ENCODE measurements at places on chromosomes 11 and 22. TPM values are rescaled to one million over a fixed set of nuclear protein-coding genes. Genes with fewer than 3 reads are reported as not detected.

DNA sequence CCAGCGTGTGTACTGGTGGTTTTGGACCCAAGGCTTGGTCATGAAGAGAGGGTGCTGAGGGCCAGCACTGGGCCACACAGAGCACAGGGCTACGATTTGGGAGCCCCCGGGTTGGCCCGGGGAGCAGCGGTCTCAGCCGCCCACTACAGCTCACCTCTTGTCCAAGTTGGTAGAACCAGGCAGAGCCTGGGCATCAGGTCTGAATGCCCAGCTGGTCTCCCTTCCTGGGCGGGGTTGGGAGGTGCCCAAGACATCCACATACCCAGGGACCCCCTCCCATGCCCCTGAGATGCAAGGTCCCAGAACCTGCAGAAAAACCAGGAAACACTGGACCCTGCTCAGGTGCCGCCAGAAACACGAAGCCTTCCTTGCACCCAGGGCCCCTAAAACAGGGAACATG lies 18.0 kb downstream of the CELSR1 start:
- H3K27me3 ChIP-seq, result no peaks in the 10 kb centered on the region
- no peak for DNase-seq
- H3K27ac ChIP-seq, result no peak overlapping the region
- H3K4me3 ChIP-seq, result no peak overlapping the region
- H3K4me1 ChIP-seq, result no peaks in the 10 kb centered on the region
- no peaks in the 10 kb centered on the region for H3K36me3 ChIP-seq

DNA sequence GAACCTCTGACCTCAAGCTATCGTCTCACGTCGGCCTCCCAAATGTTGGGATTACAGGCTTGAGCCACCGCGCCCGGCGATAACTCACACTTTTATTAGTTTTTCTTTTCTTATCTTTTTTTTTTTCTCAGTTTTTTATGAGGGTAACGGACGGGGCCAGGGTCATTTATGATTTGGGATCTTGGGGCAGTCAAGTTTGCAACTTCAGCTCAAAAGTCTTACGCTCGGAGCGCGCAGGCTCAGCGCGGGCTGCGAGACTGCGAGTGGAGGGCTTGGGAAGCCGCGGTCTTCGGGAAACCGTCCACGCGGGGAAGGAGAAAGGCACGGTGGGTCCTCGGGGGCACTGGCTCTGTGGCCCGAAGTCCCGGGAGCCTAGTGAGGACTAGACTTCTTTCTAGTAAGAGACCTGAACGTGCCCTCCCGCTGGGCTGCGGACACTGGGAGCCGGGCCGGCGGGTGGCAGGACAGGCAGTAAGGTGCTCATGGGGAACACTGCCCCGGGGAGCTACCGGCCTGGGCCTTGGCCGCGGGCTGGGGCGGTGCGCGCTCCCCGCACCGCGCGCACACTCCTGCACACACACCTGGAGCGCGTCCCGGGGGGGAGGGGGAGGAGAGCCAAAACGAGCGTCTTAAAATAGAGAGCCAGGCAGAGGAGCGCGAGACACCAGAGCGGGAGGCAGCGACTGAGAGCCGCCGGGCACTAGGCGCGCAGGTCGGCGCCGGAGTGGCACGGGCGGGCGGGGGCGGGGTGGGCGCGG lies 476 bp upstream of the BARX2 start:
- peak; percentile 57 for DNase-seq
- no peaks in the 10 kb centered on the region for H3K36me3 ChIP-seq
- H3K4me3 ChIP-seq, result peak overlapping the region; percentile 9
- no peaks in the 10 kb centered on the region for H3K27me3 ChIP-seq
- no peaks in the 10 kb centered on the region for H3K4me1 ChIP-seq

GRCh38 chr11:112226831-112227401 lies 688 bp downstream of the PTS start:
- no peak for DNase-seq
- H3K4me3 ChIP-seq, result peak overlapping the region; percentile 99
- peaks cover 7% of the 10 kb centered on the region for H3K4me1 ChIP-seq
- H3K27me3 ChIP-seq, result no peaks in the 10 kb centered on the region
- no peaks in the 10 kb centered on the region for H3K36me3 ChIP-seq

DNA sequence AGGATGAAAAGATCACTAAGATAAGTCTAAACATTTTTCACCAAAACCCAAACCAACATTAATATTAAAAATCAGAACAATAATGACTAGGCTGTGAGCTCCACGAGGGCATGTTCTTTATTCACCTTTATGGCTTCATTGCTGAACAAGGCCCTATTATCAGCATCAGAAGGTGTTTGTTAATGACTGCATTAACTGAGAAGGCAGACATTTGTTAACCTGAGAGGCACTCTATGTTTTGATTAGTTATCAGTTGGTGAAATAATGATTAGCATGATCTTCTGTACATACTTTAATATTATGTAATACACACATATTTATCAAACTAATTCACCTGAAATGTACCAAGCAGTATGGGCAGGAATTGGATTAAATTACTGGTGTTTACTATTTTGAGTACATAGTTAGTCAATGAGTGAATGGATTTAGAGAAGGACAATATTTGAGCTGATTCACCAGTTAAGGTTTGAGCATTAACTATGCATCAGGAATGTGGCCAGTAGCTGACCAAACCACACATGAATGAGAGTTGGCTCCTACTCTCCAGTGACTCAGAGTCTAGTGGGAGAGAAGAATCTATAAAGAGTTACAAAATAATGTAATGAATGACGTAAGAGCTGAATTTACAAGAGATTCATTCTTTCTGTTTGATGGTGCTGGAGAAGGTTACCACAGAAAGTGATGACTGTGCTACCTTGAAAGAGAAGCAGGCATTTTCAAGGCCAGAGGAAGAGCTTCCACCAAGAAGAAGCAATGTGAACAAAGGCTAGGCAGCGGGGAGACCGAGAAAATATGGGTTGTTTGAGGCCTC lies 6.7 kb downstream of the IL18 start:
- peak overlapping the region; percentile 50 for H3K27ac ChIP-seq
- no peak overlapping the region for H3K4me3 ChIP-seq
- no peaks in the 10 kb centered on the region for H3K27me3 ChIP-seq
- DNase-seq, result peak; percentile 52

- no peak for DNase-seq
- H3K4me3 ChIP-seq, result no peak overlapping the region
- no peaks in the 10 kb centered on the region for H3K36me3 ChIP-seq
- no peak overlapping the region for H3K27ac ChIP-seq
Measured at GRCh38 chr22:46586123-46586519, 34.1 kb upstream of the GRAMD4 start.

DNA sequence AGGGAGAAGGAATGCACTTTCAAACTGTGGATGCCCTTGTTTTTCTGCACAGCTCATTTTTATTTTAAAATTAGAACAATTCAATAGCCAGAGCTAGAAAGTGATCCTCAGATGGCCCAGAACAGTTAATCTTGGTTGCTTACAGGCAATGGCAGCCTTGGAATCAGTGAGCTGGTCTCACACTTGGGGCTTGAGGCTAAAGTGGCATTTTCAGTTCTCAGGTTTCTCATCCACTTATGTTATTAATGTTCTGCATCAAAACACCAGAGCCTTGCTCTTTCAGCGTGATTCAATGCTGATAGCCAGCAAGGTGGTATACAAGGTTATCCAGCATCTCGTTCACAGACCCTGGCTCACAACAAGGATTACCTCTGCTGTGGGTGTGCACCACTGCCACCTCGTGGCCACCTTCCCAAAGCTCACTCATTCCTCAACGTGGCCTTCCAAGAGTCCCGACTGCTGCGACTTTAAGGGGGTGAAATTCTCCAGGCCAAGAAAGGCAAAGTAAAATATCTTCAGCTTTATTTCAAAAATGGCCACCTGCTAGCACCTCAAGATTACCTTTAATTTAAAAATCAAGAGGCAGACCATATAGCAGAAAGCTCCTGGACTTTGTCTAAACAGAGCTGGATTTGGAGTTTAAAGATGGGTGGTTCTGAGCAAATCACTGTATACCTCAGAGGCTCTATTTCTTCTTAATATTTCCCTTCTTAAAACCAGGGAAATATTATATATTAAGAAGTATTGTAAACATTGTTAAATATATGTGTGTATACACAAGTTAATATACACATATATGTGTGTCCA lies 34.2 kb upstream of the FSHB start:
- no peak overlapping the region for H3K4me3 ChIP-seq
- no peak for DNase-seq
- no peak overlapping the region for H3K27ac ChIP-seq
- H3K4me1 ChIP-seq, result no peaks in the 10 kb centered on the region

- H3K4me1 ChIP-seq, result no peaks in the 10 kb centered on the region
- no peaks in the 10 kb centered on the region for H3K27me3 ChIP-seq
- DNase-seq, result no peak
- H3K4me3 ChIP-seq, result no peak overlapping the region
- no peaks in the 10 kb centered on the region for H3K36me3 ChIP-seq
Measured at GRCh38 chr22:45073064-45073463, 63.3 kb upstream of the PHF21B start.

- H3K27ac ChIP-seq, result no peak overlapping the region
- H3K4me3 ChIP-seq, result no peak overlapping the region
- H3K4me1 ChIP-seq, result no peaks in the 10 kb centered on the region
- DNase-seq, result no peak
Measured at GRCh38 chr11:110971140-110971539, 258.9 kb upstream of the ARHGAP20 start.

DNA sequence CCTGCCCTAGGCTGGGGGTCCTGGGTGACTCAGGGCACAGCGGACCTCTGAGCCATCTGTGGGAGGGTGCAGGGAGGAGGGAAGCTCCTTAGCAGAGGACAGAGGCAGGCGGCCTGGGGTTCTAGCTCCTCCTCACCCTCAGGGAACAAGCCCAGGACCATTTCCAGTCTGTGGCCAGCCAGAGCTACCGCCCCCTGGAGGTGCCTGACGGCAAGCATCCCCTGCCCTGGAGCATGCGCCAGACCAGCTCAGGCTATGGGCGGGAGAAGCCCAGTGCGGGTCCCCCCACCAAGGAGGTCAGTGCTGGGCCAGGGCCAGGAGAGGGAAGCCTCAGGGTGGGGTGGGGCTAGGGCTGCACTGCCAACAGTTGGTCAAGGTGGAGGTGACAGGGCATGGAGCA lies 26.0 kb upstream of the LRRC10B start:
- no peak overlapping the region for H3K27ac ChIP-seq
- H3K36me3 ChIP-seq, result no peaks in the 10 kb centered on the region
- H3K27me3 ChIP-seq, result no peaks in the 10 kb centered on the region
- DNase-seq, result no peak

DNA sequence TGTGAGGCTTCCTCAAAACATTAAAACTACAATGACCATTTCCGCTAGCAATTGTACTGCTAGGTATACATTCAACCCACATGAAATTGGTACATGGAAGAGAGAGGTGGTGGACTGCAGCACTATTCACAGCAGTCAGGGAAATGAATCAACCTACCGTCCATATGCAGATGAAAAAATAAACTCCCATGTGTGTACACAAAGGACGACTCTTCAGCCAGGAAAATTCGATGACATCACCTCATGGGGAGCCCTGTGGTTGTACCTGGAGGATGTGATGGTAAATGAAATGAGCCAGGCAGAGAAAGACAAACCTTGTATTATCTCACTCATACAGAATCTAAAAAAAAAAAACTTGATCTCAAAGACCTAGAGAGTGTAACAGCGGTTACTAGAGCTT lies 23.3 kb downstream of the RFPL3 start:
- no peak overlapping the region for H3K27ac ChIP-seq
- no peaks in the 10 kb centered on the region for H3K36me3 ChIP-seq
- H3K4me1 ChIP-seq, result no peaks in the 10 kb centered on the region
- H3K4me3 ChIP-seq, result no peak overlapping the region

GRCh38 chr22:27715106-27715505 lies 86.5 kb downstream of the MN1 start:
- no peaks in the 10 kb centered on the region for H3K36me3 ChIP-seq
- no peak overlapping the region for H3K4me3 ChIP-seq

DNA sequence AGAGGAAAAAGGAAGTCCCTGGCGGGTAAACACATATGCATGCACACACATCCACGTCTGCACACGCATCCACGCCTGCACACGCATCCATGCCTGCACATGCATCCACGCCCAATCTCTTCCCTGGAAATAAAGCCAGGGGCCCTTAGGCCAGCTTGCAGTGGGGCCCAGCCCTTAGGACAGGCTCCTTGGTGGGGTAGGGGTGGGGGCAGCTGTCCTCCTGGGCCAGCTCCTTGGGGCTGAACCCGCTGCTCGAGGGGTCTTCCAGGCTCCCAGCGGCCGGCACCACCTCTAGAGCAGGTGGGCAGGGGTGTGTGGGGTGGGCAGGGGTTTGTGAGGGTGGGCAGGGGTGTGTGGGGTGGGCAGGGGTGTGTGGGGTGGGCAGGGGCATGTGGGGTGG lies 1.9 kb downstream of the C11orf21 start:
- H3K27me3 ChIP-seq, result no peaks in the 10 kb centered on the region
- no peak overlapping the region for H3K27ac ChIP-seq
- no peaks in the 10 kb centered on the region for H3K36me3 ChIP-seq
- no peak for DNase-seq
- H3K4me1 ChIP-seq, result no peaks in the 10 kb centered on the region

DNA sequence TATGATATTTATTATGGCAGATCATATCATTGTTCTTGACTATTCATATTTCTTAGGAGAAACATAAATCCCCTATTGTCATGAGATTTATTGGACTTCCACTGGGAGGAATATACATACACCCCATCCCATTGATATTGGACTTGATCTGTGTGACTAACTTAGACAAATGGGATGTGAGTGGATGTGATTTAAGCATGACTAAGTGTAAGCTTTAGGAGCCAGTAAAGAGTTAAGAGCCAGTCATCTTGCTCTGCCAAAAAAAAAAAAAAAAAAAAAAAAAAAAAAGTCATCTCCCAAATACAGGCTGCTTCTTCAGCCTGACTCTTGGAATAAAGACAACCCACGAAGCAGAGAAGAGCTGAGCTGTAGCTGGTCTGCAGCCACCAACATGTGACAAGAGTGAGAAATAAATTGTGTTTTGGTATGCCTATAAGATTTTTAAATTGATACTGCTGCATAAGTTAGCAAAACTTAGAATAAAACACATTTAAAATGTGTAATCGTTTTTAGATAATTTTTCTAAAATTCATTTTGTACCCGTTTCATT lies 595.0 kb upstream of the LRRC4C start:
- H3K27me3 ChIP-seq, result no peaks in the 10 kb centered on the region
- H3K4me1 ChIP-seq, result no peaks in the 10 kb centered on the region
- H3K27ac ChIP-seq, result no peak overlapping the region
- no peak overlapping the region for H3K4me3 ChIP-seq
- H3K36me3 ChIP-seq, result no peaks in the 10 kb centered on the region

- H3K4me1 ChIP-seq, result no peaks in the 10 kb centered on the region
- H3K36me3 ChIP-seq, result no peaks in the 10 kb centered on the region
- no peak overlapping the region for H3K27ac ChIP-seq
Measured at GRCh38 chr11:15800111-15800800, 556.1 kb downstream of the SOX6 start.

- H3K4me1 ChIP-seq, result no peaks in the 10 kb centered on the region
- no peaks in the 10 kb centered on the region for H3K27me3 ChIP-seq
Measured at GRCh38 chr11:13486926-13487660, 8.7 kb downstream of the PTH start.

The ASRGL1 gene
- total RNA-seq, result 16.4 TPM

The CDHR5 gene
- not detected for total RNA-seq

The SNX32 gene
- 0.15 TPM for total RNA-seq

The ST14 gene
- 9.9 TPM for total RNA-seq

The KIAA0930 gene
- 29.4 TPM for total RNA-seq

All from breast epithelium (tissue), 4 donors.